Cortex of kidney (tissue), 1 donor: ENCODE measurements at places on chromosomes 7 and 10.

- no peak for DNase-seq
Observed at GRCh38 chr10:69904533-69904932, 102.8 kb downstream of the COL13A1 start.

- DNase-seq, result no peak
Observed at GRCh38 chr10:78630944-78631838, 437.6 kb upstream of the ZMIZ1 start.

- DNase-seq, result no peak
Observed at GRCh38 chr10:77861366-77861765, 65.2 kb downstream of the DLG5 start.

- DNase-seq, result no peak
Observed at GRCh38 chr10:100045592-100045991, 35.8 kb upstream of the DNMBP start.

- no peak for DNase-seq
Observed at GRCh38 chr7:110168010-110168409, 922.9 kb upstream of the LRRN3 start.

- no peak for DNase-seq
Observed at GRCh38 chr7:66631471-66631870, 2.8 kb downstream of the KCTD7 start.

DNA sequence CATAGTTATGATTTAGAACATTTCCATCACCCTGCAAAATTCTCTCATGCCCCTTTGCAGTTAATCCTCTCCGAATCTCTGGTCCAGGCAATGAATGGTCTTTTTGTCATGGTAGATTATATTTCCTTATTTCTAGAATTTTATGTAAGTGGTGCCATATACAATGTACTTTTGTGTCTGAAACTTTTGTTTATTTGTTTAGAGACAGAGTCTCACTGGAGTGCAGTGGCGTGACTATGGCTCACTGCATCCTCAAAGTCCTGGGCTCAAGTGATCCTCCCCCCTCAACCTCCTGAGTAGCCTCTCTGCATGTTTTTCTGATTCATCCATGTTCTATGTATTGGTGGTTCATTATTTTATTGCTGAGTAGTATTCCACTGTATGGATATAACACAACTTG lies 23.2 kb upstream of the PDK4 start:
- DNase-seq, result no peak

- DNase-seq, result no peak
Observed at GRCh38 chr10:89390476-89391225, 1.8 kb upstream of the IFIT1 start.

DNA sequence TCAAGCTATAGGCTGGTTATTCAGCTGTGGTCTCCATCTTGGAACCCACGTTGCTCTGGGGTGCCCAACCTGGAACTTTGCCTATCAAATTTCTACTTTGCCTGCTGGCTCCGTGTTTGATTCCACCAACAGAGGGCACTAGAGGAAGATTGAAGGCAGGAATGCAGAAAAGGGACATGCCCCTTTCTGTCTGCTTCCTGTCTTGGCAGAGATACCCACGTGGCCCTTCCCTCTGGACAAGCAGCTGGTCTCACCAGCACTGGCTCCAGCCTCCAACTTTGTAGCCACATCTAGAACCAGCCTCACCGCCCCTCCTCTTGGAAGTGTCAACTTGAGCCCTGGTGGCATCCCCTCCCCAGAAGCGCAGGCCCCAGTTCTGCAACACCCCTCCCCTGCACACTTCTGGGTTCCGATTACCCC lies 52.1 kb upstream of the ZNF438 start:
- no peak for DNase-seq
